ENCODE measurements at places on chromosomes 1 and 21.

DNA sequence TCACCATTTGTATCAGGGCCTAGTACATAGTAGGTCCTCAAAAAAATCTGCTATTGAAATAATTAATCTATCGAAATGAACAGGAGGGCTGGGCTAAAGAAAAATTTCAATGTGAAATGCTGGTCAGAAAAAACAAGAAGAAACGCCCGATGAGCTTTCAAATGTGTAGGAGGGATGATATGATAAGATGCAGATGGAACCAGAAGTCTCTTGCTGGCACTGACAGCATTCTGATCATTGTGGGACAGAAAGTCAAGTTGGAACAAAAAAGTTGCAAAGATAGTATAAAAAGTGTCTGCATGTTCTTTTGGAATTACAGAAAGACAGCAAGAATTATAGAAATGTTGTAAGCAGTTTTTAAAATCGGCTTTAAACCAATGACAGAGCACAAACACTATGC lies 11.1 kb downstream of the G0S2 start:
- DNase-seq, result no peak

GRCh38 chr1:173506437-173506836 lies 29.3 kb downstream of the PRDX6 start:
- DNase-seq, result no peak

DNA sequence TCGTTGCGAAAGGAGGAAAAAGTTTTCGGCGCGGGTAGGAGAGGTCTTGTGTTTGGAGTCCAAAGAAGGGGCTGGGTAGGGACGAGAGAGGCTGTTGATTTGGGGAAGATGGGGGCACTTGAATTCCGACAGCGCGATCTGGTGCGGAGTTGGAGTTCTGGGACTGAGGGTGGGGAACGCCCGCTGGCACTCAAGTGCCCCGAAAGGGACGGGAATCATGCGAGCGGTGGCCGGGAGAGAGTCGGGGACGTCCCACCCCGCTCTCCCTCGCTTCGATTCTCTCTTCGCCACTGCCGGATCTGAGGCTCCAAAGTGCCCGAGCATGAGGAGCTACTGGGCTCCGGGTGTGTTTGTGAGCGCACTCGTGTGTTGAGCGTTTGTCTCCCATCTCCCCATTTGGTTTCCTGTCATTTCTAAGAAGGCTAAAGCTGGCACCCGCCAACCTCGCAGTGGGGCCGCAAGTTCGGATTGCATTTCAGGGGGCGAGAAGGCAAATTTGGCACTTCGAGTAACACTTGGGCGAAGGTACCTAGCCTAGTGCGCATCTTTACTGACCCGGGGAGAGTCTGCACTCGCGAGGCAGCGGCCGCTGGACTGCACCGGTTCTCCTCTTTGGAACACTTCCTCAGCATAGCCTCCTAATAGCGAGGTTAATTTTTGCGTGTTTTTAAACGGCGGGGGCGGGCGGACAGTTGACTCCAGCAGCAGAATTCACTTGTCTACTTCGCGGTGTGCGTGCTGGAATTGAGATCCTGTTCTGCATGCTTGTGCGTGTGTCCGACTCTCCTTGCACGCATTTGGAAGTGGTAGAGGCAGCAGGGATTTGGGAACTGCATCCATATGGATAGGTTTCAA lies 1.2 kb downstream of the CHRM3 start:
- DNase-seq, result no peak

DNA sequence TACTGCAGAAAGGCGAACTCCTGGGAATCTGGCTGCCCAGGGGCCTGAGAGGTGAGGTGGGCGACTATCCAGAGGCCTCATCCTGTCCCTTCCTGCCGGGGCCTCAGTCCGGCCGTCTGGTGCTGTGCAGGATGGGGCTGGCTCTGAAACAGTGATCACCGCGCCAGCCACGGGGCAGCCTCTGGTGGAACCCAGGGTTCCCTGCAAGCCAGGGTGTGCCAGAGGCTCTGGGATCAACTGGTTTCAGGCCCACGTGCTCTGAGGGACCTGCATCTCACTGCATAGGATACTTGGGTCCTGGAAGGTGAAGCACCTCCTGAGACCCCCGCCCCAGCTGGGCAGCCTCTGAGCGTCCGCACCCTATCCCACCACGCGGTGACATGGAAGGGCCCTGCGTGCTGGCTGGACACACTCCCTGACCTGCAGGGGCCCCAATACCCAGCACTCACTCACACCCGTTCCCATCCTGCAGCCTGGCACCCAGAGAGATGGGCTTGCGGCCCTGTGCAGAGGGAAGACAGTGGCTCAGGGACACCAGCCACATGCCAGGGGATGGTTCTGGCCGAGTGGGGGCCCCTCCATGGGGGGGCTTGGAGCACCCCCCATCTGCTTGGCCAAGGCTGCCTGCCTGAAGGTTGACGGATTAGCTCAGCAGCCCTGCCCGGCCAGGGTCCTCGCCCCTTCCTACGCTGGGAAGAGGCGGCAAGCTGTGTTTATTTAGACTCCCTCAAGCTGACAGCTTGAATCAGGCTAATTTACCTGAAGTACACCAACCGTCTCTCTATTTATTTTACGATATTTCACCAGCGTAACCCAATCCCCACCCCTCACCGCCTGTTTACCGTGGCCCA lies 64.3 kb upstream of the TTC34 start:
- DNase-seq, result no peak

DNA sequence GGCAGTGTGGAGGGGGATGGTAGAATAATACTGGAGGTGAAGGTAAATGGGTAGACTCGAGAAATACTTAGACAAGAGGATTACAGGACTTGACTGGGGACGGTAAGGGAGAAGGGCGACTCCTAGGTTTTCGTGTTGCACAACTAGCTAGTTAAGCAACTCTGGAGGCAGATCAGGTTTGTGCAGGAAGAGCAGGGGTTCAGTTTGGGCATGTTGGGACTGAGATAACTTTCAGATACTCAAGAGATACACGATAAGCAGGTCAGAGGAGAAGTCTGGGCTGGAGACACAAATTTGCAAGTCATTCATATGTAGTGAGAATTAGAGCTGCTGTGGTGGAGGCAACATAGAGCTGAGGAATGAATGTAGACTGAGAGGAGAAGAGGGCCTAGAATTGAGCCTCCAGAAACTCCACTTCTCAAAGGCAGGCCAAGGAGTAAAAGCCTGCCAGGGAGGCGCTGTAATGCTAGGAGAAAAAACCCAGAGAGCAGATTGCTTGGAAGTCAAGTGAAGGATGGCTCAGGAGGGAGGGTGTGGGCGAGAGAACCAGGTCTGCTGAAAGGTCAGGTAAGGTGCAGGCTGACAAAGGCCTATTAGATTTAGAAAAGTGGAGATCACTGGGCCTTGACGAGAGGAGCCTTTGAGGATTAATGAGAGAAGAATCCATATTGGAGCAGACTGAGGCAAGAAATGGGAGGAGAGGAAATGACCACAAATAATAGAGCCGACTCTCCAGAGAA lies 20.8 kb downstream of the MAB21L3 start:
- DNase-seq, result peak; percentile 32

- no peak for DNase-seq
These were observed 3.4 kb downstream of the PTTG1IP start for GRCh38 chr21:44869781-44870747.

All from CMK (cell line).